ENCODE measurements at places on chromosomes 5 and 9. TPM values are rescaled to one million over a fixed set of nuclear protein-coding genes. Genes with fewer than 3 reads are reported as not detected.

GRCh38 chr9:81052846-81053245 lies 636.5 kb downstream of the TLE1 start:
- no peak for DNase-seq

DNA sequence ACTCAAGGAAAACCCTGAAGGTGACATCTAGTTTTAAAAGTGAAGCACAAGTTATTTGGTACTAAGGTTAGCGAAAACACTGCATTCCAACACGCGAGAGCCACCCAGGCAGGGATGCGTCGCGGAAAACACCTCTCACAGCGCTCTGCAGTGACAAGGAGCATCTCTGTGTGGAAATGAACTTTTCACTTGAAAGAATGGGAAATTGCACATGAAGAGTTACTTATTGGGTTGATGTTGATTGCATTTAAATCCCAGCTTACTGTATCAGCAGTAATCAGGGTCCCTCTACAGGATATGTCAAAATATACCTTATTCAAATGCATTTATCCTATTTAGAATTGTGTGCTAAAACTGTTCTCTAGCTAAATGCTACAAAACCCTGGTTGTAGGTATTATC lies 144.4 kb downstream of the BNC2 start:
- DNase-seq = no peak

- DNase-seq = peak; percentile 74
Measured at GRCh38 chr5:5270958-5271785, 131.0 kb downstream of the ADAMTS16 start.

DNA sequence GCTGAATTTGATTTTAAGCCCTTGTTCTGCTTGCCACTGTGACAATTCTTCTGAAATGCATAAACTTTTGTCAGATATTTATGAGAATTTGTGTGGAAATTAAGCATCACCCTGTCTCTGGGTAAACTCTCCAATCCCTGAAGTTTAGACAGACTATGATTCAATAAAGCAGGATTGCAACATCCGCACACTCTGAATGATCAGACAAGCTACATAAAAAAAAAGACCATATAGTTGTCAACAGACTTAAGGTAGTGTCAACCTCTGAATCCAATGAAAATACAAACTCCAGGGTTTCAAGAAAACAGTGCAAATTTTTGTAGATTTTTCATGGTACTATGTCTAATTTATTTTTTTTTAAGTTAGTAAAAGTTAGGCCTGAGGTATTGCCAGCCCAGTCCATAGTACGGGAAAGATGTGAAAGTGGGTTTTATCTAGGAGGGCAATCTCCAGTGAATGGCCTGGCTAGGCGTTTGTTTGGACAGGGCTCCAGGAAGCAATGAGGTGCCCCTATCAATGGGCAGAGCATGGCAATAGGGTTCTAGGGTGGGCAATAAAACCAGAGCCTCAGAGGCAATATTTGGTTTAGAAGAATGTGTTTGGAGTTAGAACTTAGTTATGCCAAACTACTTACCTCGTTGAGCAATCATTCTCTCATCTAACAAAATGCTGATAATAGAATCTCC lies 762.6 kb upstream of the SEMA6A start:
- DNase-seq = no peak

GRCh38 chr5:144284036-144284435 lies 113.4 kb downstream of the KCTD16 start:
- DNase-seq = no peak

- DNase-seq = no peak
Measured at GRCh38 chr5:150485693-150486401, 22.1 kb upstream of the NDST1 start.

GRCh38 chr5:67483453-67484030 lies 286.9 kb upstream of the CD180 start:
- DNase-seq = no peak

FRMD3 gene
- total RNA-seq = 3.6 TPM

Measured in mucosa of gallbladder (tissue), 1 donor.